ENCODE measurements at places on chromosomes 5 and 9.

DNA sequence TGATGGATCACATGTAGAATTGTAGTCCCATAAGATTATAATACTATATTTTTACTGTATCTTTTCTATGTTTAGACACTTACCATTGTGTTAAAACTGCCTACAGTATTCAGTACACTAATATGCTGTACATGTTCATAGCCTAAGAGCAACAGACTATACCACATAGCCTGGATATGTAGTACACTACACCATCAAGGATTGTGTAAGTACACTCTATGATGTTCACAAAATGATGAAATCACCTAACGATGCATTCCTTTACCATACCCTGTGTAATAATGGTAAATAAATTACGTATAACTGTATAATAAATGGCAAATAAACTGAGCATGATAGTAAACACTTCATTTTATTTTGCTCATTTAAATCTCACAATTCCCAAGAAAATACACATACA is 60.3 kb downstream of the RICTOR start:
- DNase-seq = no peak

DNA sequence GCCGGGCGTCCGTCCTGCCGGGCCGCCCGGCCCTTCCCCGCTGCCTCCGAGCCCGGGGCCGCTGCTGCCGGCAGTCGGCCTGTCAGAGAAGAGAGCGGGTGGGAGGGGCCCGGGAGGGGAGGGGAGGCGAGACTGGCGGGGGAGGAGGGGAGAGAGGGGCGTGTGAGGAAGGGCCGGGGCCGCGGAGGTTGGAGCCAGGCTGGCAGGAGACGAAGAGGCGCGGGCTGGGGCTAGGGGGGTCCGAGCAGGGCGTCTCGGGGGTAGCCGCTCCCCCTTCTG is 570 bp downstream of the CREBRF start:
- no peak for DNase-seq

DNA sequence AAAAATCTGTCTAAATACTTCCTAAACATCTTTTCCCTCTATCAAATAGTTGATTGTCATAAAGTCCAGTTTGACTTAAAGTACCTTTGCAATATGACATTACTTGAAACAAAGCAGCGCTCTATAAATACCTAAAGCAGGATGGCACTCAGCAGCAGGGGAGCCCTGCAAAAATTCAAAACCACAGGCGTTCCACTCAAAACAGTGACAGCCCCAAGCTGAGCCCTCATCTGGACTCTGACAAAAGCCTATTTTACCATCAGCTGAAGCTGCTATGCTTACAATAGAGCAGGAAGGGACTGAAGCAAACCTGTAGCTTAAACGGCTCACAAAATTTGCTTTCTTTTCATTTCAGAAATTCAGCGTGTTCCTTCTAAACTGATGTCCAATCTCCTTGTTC is 11.5 kb downstream of the GABRA6 start:
- DNase-seq = no peak

DNA sequence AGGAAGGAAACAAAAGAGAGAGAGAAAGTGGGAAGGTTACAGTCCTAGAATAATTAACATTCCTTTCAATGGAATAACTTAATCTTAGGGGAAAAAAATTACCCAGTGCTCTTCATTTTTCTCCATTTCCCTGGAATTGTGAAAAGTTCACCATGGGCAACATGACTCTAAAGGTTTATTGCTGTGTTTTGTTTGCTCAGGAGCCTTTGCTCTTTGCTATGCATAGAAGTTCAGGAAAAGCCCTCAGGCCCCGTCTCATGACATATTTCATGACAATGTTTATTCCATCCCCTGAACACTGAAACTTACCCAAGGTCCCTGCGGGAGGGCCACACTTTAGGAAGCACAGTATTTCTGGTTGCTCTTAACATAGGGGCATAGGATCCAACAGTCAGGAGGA is 9.8 kb upstream of the CTSL start:
- DNase-seq = no peak

- DNase-seq = no peak
Observed at GRCh38 chr5:131684595-131684994, 49.6 kb upstream of the RAPGEF6 start.

- DNase-seq = no peak
Observed at GRCh38 chr5:136205941-136206340, 13.0 kb upstream of the SMIM32 start.

- DNase-seq = no peak
Observed at GRCh38 chr9:112700085-112700484, 17.8 kb downstream of the INIP start.

- no peak for DNase-seq
Observed at GRCh38 chr5:51386916-51387883, 4.0 kb downstream of the ISL1 start.

DNA sequence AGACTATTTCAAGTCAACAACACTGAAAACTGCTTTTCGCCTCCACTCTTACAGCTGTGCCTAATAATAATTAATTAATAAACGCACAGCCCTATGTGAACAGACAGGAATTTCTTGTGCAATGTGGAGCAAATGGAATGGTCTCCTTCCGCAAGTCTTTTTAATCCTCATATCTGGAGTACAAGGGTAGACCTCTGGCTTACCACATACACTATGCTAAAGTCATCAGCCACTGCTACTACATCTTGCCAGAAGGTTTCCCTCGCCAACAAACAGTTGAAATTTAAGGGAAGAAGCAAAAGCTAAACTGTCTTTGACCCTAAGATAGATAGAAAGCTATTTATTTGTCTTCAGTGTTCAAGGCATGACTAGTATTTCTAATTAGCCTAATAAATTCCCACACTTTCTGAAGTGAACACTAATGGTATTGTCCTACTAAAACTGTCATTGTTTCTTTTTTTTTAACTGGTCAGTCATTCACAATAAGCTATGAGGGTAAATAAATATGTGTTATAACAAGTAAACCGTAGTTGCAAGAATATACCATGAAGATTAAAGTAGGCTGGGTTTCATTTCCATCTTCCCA is 63.9 kb downstream of the GOLPH3 start:
- DNase-seq = no peak

DNA sequence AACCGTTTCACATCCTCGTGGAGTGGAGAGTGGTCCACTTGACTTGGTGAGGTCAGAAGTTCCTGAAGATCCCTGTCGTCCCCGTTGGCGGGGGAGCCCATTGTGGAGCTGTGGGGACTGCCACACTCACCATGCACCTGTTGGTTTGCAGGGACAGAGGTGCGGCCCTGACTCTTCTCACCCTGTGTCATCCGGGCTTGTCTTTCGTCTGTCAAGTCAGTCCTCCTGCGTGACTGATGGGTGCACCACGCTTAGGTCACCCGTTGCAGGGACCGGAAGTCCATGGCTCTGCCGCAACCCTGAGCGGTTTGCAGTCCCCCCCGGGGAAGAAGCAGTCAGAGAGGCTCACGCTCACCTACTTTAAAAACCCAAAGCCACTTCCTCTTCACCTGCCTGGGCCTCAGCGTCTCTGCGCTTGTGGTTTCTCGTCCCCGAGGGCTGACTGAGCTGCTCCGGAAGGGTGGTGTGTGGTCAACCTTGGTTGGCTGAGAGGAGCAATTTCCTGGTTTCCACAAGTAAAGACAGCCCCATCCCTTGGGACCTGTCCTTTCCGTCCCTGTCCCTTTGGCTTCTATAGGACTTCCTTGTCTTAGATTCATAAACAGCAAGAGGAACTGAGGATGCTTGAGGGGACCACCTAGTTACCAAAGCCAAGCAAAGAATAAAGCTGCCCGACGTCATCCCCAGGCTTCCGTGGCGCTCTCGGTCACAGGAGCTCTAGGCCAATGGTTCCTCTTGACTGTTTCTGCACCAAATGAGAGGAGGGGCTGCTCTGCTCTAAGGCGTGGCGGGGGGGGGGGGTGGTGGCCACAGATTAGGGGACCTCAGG is 53.2 kb downstream of the USP20 start:
- peak; percentile 79 for DNase-seq
